ENCODE measurements at places on chromosomes 1 and 21.

DNA sequence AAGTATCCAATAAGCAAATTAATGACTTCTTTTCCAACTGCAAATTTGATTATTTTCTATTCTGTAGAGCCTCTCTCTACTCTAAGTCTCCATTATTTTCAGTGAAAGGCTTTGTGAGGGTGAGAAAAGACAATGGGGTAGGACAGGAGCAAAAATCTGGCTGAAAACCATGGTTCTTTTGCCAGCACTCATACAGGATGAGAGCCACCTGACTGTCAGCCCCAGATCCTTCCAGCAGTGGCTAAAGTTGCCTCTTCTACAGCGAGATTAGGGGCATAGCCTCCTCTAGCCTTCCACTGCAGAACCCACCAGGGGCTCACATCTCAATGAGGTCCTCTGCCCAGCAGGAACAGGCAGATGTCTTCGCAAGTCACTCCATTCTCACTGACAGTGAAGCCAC is 23.7 kb downstream of the NMNAT2 start:
- DNase-seq, result no peak

GRCh38 chr1:202088206-202088605 is 34.5 kb upstream of the GPR37L1 start:
- peak; percentile 9 for DNase-seq

DNA sequence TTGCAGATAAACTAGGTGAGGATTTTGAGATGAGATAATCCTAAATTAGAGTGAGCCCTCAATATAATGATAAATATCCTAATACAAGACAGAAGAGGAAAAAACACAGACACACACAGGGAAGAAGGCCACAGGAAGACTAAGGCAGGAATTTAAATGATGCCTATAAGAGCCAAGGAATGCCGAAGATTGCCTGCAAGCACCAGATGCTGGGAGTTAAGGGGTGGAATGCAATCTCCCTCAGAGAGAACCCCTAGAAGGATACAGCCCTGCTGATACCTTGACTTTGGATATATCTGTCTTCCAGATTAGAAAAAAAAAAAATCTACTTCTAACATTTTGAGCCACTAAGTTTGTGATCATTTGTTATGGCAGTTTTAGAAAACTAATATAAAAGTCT is 299.7 kb upstream of the PRMT6 start:
- no peak for DNase-seq

DNA sequence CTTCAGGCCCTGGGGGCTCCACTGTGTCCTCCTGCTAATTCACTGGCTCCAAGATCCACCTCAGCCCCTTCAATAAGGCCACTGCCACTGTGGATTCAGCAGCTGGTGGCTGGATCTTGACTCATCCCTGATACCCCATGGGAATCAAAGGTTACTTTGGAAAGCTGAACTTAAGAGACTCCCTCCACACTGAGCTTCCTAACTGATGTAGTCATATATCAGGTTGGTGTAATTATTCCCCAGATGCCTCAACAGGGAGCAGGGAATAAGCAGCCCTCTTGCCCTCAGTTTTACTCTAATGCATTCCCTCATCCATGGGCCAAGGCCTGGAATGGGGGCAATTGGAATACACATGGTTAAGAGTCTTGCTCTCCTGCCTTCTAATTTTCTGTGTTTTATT is 164.6 kb downstream of the FASLG start:
- DNase-seq, result no peak

DNA sequence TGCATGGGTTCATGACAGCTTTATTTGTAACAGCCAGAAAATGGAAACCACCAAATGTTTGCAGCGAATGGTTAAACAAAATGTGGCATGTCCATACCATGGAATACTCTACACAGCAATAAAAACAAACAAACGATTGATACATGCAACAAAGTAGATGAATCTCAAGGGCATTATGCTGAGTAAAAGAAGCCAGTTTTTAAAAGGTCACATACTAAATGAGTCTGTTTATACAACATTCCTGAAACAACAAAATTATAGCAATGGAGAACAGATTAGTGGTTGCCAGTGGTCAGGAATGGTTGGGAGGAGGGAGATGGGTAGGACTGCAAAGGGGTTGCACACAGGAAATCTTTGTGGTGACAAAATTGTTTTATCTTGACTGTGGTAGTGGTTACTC is 202.4 kb upstream of the UBE2U start:
- DNase-seq, result no peak

DNA sequence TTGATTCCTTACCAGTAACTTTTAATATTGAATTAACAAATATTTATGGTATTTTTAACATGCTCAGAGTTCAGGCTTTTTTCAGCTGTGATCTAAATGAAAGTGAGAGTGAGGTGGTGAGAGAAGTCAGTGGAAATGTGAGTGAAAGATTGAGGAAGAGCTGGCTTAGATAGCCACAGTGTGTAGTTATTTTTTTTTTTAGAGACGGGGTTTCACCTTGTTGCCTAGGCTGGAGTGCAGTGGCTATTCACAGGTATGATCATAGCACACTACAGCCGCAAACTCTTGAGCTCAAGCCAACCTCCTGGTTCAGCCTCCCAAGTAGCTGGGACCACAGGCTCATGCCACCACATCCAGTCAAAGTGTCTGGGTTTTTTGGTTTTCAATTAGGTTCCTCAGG is 10.9 kb downstream of the RNF11 start:
- DNase-seq, result no peak
